Stimulated activated CD8-positive, alpha-beta memory T cell treated with anti-CD3 and anti-CD28 coated beads, Interleukin-4, amount 100 ng/mL, for 4 hours (primary cell): ENCODE measurements at places on chromosomes 16 and 17.

- no peak for DNase-seq
Observed at GRCh38 chr17:50048988-50049387, 6.9 kb upstream of the ITGA3 start.

GRCh38 chr17:81401723-81402529, 6.7 kb downstream of the BAHCC1 start:
- DNase-seq: no peak

DNA sequence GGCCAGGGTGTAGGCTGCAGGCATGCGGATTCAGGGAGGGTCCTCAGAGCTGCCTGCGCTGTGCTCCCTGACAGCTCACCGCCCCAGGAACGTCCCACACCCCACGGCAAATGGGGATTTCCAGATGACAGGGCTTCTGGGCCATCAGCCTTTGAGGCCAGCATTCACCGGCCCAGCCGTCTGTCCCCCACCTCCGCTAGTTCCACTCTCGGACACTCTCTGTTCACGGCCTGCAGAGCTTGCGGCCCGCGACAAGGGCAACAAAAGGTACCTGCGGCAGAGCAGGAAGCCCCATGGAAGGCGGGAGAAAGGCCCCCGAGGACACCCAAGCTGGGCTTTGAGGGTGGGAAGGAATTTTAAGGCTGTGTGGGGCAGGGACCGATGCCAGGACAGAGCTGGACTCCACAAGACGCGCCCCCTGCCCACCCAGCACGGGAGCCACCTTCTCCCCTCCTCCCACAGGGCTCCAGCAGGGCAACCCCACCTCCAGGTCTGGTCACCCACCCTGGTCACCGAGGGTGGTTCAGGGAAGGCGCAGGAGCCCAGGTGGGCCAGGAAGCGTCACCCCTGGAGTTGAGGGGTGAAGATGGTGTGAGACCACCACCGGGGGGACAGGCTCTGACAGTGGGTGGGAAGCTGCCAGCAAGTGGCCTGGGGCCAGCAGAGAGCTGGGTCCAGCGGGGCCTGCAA, 5.6 kb upstream of the CYBA start:
- no peak for DNase-seq

- DNase-seq: peak; percentile 73
Observed at GRCh38 chr16:30186782-30187555, 3.6 kb downstream of the CORO1A start.

- no peak for DNase-seq
Observed at GRCh38 chr16:23967775-23968174, 132.0 kb downstream of the PRKCB start.

GRCh38 chr17:39090908-39091665, 60.4 kb downstream of the PLXDC1 start:
- no peak for DNase-seq

GRCh38 chr17:11545002-11545401, 53.3 kb upstream of the DNAH9 start:
- no peak for DNase-seq

DNA sequence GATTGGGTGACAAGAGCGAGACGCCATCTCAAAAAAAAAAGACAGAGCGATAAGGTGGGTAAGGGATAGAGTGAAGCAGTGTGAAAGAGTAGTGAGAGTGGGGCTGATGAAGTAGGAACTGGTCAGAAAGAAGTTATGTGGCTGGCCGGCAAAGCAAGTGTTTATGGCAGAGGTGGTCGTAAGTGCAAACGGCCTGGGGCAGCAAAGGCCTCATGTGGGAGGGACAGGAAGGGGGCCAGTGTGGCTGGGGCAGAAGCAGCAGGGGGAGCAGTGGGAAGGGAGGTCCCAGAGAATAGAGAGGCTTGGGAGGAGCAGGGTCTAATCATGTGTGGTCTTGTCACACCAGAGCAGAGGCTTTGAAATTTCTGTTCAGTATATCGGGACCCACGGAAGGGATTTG, 186.2 kb downstream of the HS3ST3B1 start:
- DNase-seq: no peak

- DNase-seq: no peak
Observed at GRCh38 chr17:41520821-41521521, 2.3 kb upstream of the KRT15 start.

DNA sequence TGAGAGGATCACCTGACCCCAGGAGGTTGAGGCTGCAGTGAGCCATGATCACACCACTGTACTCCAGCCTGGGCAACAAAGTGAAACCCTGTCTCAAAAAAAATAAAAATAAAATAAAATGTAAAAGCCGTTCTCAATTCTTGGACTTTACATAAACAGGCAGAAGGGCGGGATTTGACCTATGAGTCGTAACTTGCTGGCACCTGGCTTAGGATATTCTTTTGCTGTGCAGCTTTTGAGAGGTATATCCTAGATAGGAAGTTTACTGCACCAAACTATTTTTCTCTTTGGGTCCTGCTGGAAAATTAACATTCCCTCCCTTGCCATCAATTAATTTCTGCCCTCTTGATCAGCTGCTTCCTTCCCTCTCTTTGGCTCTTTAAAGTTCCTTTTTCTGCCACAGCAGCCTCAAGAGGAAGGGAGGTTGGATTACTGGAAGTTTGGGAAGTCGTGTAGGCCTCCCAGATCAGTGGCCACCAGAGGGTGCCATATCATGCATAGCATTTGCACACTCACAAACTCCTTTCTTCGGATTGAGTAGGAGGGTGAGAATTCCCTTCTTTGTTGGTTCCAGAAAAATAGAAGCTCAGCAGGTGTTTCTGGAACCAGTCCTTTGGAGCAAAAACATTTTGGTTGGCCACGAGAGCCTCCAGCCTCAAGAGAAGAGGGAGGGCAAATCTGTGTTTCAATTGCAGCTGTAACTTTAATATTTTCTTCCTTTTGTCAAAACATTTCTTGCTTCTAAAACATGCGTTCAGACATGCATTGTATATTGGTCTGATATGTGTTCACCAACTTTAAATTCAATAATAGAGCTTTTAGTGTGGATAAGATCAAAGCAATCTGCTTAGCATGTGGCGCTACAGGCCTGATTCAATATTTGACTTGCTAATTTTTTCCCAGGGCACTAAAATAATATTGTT, 147.3 kb downstream of the CCDC182 start:
- no peak for DNase-seq

GRCh38 chr16:27665881-27666280, 115.9 kb downstream of the KATNIP start:
- DNase-seq: no peak

DNA sequence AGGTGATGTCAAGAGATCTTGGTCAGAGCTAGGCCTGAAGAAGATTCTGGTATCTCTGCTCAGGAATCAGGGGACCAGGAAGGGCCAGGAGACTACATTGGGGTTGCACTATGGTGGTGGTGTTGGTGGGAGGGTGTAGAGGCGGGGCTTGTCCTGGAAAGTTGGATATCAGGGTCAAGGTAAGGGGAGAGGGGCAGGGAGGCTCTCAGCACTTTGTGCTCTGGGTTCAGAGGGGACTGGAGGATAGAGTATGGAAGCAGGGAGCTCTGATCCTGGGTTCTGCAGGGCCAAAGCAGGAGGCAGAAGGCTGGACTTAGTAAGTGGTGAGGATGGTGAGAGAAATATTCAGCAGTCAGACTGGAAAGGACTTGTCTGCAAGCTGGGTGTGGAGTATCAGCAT, 3.0 kb downstream of the NOL3 start:
- DNase-seq: no peak

DNA sequence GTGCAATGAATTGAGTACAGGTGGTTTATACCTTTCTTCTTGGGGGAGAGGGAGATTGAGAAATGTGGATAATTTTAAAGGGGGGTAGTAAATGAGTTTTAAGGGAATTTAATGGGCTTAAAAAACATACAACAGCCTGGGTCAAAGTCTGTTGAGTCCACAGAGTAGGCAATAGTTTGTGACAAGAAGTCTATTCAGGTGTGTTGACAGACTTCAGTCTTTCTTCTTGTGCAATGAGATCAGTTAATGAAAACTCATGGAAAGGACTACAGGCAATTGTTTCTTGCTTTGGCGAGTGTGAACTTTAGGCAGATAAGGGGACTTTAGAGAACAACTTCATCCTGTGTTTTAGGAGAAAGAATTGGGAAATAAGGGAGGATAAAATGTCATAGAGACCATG, 507.8 kb upstream of the CA10 start:
- no peak for DNase-seq

GRCh38 chr16:57915811-57916488, 55.0 kb downstream of the CNGB1 start:
- DNase-seq: no peak
